ENCODE measurements at places on chromosomes 3 and 15. TPM values are rescaled to one million over a fixed set of nuclear protein-coding genes. Genes with fewer than 3 reads are reported as not detected.

- DNase-seq: no peak
Measured at GRCh38 chr3:111072031-111072921, 660 bp downstream of the NECTIN3 start.

GRCh38 chr15:95843241-95843910, 487.1 kb upstream of the NR2F2 start:
- no peak for DNase-seq

GRCh38 chr3:155863072-155863784, 7.2 kb upstream of the GMPS start:
- no peak for DNase-seq

COL6A6 gene
- total RNA-seq: 0.40 TPM

DNA sequence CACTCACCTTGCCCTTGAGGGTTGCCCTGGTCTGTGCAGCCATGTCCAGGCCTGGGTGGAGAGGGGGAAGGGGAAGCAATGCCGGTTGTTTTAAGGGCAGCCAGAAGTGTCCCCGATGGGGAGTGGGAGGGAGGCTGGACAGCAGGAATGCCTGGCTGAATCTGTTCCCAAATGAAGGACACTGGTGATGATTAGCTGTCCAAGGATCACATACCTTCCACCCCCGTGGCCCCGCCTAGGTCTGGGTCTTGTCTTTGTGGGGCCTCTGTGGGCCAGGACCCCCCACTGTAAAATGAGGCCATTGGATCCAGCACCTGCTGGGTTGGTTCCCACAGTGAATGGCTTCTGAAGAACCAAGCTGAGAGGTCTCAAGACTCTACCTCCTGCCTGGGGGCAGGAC, 71.4 kb downstream of the FBLN2 start:
- no peak for DNase-seq

DNA sequence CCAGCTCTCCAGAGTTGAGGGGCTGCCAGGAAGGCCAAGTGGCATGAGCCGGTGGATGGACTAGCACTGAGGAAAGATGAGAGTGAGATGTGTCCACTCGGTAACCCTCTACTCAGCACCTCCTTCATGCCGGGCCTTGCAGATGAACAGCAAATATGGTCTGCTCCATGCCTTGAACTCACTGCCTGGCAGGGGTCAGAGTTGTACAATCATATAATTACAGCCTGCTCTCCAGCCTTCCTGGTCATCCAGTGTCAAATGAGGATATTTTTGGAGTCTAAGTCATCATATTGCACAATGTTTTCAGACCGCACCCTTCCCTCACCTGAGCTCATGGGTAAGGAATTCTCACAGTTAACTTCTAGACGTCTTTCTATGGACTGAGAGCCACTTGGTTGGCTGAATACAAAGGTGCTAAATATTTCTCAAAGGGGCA, 4.9 kb downstream of the MGLL start:
- peak; percentile 35 for DNase-seq

All from endodermal cell (in vitro differentiated cells).